Suppressor macrophage treated with lipopolysaccharide for 1 hour (primary cell): ENCODE measurements at places on chromosomes 4 and X.

- DNase-seq = peak; percentile 52
Measured at GRCh38 chrX:119028733-119029330, 44.0 kb upstream of the CT47C1 start.

DNA sequence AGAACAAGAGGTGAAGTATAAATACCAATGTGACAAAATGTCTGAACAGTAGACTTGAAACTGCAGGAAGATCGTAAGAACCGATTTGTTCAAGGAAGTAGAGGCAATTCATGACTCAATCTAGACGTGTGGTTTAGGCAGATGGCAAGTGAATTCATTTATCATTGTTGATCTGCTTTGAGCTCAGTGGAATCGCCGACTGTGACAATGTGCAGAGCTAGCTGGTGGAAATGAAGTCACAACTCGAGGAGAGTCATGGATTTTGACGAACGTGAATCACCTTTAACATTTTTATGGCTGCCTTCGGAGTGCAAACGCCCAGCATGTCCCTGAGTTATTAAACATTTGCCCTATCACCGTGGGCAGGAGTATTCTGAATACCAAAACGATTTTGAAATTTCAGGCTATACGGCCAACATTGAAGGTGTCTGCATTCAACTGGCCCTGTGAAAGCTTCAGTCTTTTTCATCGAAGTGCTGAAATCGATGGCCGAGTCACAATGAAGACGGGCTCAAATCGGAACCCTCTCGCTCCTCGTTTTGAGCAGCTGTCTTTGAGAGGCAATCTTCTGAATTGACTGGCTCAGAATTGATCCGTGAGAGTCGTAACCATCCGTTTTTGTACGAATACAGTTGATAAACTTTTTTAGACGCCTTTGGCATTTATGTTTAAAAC is 689 bp upstream of the OGT start:
- DNase-seq = peak; percentile 58

DNA sequence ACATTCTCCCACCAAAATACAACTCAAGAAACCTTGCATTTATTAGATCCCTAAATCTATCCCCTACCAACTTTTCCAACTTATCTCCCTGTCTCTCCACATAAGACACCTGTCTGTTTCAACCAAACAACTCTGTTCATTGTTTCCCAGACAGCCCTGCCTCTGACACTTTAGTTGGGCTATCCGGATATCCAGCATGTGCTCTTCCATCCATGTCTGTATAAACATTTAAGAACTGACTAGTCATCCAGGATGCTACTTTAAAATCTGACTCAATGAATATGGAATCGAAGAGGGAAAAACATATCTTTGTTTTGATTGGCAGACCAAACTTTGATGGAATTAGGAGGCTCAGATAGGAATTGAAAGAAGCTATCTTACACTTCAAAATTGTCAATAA is 143.2 kb upstream of the DCAF8L1 start:
- no peak for DNase-seq

DNA sequence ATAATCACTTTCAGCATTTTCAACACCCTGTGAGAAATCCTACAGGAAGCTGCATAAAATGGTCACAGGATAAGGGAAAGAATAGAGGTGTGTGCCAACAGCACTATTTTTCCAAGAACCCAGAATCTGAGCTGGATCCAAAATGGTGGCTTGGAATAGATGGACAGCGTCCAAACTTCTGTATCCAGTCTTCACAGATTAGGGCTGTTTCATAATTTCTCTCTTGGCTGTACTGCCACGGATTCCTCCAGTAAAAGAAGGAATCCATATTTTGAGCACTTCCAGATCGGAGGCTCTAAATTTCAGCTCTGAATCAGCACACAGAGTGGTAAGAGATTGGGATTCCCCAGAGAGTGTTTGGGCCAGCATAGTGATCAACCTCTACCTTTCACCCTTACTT is 12.2 kb downstream of the MAOB start:
- DNase-seq = no peak

DNA sequence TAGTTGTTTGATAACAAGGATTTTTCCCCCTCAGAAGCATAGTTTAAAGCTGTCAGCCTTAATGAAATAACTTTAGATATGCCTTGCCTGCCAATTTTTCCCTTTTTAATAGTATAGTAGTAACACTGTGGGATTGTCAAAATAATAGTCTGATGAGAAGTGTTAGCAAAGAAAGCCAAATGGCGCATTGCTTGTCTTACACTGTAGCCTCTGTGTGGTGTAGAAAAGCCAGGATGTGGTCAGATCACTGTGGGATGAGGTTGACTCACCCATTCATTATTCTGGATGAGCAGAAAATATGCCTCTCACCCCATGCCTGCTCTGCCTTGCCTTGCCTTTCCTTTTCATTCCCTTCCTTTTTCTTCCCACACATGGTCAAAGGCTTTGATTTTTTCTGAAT is 257.8 kb upstream of the NRK start:
- no peak for DNase-seq

- no peak for DNase-seq
Measured at GRCh38 chr4:75930152-75930551, 10.7 kb downstream of the NAAA start.

DNA sequence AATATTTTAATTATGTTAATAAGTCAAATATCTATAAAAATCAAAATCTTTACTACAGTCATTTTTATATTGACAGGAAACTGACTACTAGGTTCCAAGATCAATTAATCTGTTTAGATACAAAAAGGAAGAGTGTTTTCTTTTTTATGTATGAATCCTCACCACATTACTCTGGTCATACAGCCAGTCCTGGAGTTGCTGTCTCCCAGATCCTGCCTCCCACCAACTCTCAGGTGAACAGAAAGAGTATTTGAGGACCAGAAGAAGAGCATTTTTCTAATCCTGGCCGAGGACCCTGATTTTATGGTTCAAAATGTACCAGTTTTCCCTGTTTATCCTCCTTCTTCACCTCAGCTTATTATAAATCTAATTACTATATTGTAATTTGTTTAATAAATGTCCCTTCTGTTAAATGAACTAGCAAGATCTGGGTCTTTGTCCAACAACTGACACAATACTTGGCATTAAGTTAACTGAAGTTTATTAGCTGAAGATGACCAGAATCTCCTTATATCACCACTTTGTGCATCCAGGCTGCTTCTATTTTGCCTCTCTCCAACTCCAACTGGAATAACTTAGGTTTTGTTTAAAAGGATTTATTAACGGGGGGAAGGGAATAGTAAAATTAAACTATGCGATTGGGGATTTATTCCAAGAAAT is 224.4 kb upstream of the PCDH7 start:
- no peak for DNase-seq

DNA sequence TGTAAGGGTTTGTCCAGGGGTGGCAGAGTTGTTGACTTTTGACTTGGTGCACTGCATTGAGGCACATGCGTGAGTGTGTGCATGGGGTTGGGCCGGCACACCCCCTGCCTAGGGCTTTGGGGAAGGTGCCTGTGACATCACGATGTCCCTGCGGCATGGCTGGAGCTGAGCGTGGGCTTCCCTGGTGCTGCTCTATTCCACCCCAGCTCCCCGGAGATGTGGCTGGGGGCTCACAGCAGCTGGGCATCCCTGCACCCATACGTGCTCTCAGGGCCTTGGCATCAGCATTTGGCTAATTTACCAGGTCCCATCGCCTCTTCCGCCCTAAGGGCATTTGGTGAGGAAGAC is 5.7 kb downstream of the PSAPL1 start:
- no peak for DNase-seq

- no peak for DNase-seq
Measured at GRCh38 chr4:8488791-8489369, 48.3 kb downstream of the TRMT44 start.

DNA sequence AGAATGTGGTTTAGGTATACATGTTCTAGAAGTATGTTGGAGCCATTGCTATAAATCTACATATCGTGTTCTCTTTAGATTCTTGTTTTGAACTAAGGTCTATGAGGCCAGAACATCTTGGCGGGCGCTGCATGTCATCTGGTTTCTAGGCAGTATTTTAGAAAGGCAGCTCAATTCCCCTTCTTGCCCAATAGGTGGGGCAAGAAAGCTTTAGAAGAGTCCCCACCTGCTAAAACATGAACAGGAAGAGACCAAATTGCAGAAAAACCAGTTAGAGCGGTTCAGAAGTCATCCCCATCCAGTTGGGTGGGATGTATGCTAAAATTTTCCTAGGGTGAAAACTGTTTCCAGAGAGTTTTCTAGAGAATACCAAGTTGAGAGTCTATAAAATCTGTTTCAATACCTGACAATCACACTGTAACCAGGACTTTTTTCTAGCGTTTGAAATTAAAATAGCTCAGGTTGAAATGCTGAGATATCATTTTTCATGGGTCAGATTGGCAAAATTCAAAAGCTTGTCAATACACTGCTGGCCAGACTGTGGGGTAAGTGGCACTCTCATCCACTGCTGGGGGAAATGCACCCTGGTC is 17.5 kb upstream of the SH3KBP1 start:
- peak; percentile 42 for DNase-seq

GRCh38 chr4:155597933-155598451 is 68.7 kb upstream of the GUCY1A1 start:
- DNase-seq = no peak

- DNase-seq = no peak
Measured at GRCh38 chrX:32804034-32804433, 407.3 kb downstream of the DMD start.

- no peak for DNase-seq
Measured at GRCh38 chr4:26503844-26504243, 13.6 kb upstream of the CCKAR start.

- DNase-seq = no peak
Measured at GRCh38 chr4:118279920-118280432, 72.8 kb downstream of the PRSS12 start.

DNA sequence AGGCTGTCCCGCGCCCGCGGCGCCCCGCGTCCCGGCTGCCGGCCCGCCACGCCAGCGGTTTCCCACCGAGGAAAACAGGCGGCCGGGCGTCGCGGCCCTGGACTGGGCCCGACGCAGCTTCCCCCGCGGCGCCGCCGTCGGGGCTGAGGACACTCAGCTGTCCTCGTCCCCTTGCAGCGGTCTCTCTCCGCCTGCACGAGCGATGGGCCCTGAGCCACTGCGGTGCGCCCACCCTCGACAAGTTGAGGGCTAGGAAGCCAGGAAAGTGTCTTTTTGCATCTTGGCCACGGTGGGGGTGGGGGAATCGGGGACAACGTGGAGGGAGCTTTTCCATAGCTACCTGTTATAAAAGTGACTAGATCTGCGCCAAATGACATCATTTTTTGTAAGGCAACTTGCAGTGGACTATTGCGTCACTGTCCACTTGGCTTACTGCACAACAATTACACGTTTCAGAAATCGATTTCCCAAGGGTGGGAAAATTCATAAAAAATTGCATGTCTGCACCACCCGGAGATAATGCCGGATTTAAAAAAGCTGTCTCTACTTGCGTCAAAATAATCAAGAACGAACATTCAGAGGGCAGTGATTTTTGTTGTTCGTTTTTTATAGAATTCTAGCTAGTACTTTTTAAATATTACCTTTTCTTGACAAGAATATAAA is 1.1 kb downstream of the KLHL15 start:
- peak; percentile 33 for DNase-seq

- no peak for DNase-seq
Measured at GRCh38 chr4:101039367-101039766, 308.0 kb downstream of the PPP3CA start.

DNA sequence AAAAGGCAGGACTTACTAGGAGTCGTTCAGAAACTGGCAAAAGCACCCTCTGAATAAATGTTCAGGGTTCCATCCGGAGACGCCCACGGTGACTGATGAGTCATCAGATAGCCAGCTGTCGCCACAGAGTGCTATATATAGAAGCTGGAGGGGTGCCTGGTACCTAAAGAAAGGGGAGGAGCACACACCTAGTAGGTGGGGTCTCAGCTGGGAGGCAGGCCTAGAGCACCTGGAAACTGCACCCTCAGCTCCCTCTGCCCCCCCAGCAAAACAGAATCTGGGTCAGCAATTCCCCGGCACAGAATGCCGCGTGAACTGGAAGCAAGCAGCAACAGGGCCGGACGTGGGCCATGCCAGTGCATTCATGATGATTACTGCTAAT is 242.0 kb downstream of the BCOR start:
- peak; percentile 67 for DNase-seq

DNA sequence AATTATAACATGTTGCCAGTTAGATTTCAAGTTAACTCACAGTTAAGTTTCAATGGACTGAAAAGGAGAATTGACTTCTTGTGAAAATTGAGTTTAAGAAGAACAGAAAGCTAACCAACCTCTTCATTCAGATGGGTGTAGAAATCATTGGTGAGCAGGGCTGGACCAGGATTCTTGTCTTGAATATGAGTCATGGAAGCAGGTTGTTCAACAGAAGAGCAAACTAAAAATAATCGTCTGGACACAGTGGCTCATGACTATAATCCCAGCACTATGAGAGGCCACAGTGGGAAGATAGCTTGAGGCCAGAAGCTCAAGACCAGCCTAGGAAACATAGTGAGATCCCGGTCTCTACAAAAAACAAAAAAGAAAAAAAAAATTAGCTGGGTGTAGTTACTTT is 98.2 kb downstream of the ARSJ start:
- DNase-seq = no peak

DNA sequence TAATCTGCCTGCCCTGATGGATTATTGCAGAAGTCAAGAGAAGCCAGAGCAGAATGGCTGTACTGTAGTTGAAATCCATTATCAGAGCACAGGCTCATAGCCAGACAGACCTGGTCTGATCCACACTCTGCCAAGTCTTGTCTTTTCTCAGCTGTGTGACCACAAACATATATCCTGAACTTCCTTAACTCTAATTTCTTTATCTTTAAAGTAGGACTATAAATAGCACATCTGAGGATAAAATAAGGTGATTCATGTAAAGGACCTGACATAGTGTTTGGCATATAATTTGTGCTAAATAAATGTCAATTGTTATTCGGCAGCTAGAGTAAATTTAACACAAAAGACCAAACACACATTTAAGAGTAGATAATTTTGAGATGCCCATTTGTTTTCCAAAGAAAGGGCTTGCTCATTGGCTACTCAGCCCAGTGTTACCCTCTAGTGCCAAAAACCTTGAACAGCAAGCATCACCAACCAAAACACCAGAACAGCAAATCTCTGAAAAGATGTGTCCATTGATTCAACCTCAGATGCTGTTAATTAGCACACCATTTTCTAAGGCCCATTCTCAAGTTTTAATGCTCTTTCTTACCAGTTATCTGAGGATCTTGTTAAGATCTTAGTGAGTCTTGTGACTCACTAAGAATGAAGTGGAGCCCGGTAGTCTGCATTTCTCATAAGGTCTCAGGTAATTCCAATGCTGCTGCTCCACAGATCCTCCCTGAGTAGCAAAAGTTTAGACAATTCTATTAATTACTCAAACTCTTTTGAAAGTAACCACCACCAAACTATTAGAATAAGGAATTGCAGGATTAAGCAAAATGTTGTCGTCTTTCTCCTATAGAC is 108.8 kb downstream of the HHIP start:
- no peak for DNase-seq

GRCh38 chrX:129655547-129656249 is 942 bp upstream of the APLN start:
- no peak for DNase-seq

GRCh38 chrX:118174516-118175098 is 58.0 kb upstream of the KLHL13 start:
- no peak for DNase-seq

- DNase-seq = no peak
Measured at GRCh38 chrX:132169554-132169953, 41.7 kb upstream of the FRMD7 start.

- DNase-seq = no peak
Measured at GRCh38 chr4:10758906-10759305, 74.3 kb upstream of the CLNK start.

GRCh38 chr4:108055787-108056186 is 66.1 kb downstream of the HADH start:
- DNase-seq = no peak

- DNase-seq = no peak
Measured at GRCh38 chrX:10939424-10939823, 171.7 kb upstream of the HCCS start.

GRCh38 chrX:142040906-142041305 is 137.2 kb downstream of the MAGEC1 start:
- no peak for DNase-seq
